ENCODE measurements at places on chromosomes 1 and 21. TPM values are rescaled to one million over a fixed set of nuclear protein-coding genes. Genes with fewer than 3 reads are reported as not detected.

GRCh38 chr1:153549741-153550397, 811 bp upstream of the S100A3 start:
- DNase-seq = no peak

- no peak for DNase-seq
Measured at GRCh38 chr1:54782588-54782987, 18.3 kb upstream of the PARS2 start.

GRCh38 chr1:30187413-30188023, 535.9 kb downstream of the MATN1 start:
- DNase-seq = no peak

DNA sequence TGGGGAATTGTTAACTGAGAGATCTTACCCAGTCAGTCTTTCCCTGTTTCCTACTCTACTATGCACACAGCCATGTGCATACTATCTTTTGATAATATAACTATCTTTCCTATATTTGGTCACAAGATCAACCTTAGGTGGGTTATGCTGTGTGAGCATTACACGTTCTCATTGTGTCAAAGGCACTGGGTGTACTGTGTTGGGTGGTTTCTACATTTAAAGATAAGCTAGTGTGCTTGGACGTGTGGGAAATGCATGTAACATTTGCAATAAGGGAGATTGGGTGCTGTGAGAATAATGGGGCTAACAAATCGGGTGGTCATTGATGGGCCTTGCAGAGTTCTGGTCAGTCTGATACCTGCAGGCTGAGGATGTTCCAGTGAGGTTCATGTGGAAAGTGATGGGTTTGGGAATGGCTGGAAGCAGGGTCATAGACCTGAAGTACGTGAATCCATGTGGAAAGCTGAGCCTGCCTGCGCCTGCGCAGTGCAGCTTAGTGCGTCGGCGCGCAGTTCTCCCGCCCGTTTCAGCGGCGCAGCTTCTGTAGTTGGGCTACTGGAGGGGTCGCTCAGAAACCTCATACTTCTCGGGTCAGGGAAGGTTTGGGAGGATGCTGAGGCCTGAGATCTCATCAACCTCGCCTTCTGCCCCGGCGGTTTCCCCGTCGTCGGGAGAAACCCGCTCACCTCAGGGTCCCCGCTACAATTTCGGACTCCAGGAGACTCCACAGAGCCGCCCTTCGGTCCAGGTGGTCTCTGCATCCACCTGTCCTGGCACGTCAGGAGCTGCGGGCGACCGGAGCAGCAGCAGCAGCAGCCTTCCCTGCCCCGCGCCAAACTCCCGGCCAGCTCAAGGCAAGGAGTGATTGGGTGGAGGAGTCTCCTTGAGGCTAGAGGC, at the start of gene MSH4:
TSS of gene MSH4 (plus strand) at position 507 of the 897 bp plus-strand sequence. CDS start at position 611, 104 bp downstream.
- no peak for DNase-seq

- no peak for DNase-seq
Measured at GRCh38 chr1:84972377-84972987, 24.4 kb downstream of the MCOLN2 start.

DNA sequence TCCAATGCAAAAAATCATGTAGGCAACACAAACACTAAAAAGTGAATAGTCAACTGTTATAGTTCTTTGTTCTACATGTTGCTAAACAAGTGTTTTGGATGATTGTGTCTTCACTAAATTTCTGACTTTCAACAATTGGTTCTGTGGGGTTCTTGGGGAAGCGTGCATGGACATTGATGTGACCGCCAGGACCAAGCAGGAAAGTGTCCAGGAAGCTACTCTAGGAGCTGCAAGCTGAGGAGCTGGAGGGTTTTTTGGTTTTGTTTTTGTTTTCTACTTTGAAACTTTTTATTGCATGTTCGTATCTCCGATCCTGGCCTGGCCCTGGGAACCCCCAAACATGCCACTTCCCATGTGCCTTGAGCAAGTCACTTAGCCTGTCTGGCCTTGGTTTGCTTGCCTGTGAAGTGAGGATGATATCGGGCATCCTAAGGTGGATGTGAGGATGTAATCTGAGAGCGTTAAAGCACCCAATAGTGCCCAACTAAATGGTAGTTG, 8.0 kb downstream of the TMPRSS3 start:
- DNase-seq = no peak

DNA sequence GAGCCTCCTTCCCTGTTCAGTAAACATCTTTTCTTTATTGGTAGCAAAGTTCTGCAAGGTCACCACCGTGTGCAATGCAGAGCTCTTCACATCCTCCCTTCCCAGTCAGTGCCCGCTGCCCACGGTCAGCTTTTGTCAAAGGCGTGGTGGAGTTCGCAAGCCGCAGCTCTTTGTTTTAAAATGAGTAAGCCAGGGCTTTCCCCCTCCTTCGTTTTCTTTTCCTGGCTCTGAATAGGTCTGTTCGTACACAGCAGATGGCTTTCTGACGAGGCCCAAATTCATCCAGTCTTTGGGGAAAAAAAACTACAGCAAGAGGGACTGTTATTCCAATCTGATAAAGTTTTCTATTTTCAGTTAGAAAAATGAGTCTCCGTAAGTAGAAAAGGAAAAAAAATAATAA, 153.2 kb downstream of the LRIG2 start:
- no peak for DNase-seq

DNA sequence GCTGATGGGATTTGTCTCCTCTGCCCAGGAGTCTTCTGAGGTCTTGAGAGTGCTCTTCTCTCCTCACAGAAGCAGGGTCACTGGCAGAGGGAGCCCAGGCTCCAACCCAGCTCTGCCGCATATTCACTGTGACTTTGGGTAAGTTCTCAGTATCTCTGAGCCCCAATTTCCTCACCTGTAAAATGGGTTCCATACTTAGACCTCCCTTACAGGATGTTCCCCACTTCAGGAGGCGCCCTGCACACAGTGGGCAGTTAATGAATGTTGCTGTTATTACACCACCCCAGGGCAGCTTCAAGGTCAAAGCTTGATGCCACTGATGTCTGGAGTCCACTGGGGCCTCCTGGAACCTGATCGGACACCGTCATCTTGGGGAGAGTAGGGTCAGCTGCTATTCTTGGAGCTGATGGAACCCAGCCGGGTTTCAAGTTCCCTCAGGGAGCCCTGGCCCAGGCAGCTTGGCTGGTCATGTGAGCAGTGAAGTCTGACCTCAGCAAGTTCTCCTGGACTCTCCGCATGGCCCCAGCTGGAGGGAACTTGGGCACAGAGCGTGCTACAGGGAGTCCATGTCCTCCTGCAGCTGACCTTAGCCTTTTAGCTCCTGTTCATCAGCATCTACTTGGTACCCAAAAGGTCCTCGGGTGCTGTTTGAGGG, 21.8 kb downstream of the COA7 start:
- no peak for DNase-seq

DNA sequence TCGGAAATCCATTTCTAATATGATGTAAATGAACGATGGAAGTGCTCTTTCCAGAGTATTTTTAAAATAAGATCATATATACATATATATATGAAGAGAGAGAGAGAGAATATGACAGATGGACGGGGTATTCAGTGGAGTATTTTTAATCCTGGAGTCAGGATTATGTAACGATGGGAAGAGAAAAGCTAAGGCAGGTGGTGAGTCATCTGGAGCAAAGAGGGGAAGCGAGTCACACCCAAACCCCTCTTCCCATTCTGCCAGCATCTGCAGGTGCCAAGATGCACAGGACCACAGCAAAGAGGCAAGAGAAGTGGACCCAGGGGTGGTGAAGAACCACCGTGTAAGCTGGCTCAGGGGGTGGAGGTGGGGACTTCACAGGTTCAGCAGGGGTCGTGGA, 102.7 kb upstream of the GRIK3 start:
- no peak for DNase-seq

DNA sequence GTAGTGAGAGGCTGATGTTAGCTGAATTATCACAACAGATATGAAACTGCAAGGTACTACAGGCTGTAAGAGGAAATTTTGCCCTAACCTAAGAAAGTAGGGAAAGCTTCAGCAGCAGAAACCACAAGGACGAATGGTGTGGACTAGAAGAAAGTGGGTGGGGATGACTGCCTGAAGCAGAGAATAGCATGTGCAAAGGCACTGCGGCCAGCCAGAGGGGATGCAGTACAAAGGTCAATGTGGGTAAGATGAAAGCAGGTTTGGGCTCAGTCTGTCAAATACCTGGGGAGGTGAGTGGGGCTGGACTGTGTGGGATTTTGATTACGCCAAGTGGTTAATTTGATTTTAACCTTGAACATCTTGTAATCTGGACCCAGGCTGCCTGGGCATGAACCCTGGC, 199.3 kb upstream of the GALNT2 start:
- no peak for DNase-seq

DNA sequence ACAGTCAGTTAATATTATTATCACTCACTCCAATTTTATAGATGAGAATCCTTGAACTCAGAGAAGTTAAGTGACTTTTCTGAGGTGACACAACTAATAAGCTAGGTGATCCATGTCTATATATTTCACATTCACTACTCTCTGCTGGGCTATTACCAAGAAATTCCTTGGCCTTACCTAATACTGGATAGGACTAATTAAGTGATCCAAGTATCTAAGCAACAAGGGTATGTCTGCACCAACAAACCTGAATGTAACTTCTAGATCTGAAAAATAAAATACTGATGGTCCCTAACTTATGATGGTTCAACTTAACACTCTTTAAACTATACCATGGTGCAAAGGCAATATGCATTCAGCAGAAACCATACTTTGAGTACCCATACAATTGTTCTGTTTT, 14.8 kb upstream of the CASQ2 start:
- DNase-seq = no peak

DNA sequence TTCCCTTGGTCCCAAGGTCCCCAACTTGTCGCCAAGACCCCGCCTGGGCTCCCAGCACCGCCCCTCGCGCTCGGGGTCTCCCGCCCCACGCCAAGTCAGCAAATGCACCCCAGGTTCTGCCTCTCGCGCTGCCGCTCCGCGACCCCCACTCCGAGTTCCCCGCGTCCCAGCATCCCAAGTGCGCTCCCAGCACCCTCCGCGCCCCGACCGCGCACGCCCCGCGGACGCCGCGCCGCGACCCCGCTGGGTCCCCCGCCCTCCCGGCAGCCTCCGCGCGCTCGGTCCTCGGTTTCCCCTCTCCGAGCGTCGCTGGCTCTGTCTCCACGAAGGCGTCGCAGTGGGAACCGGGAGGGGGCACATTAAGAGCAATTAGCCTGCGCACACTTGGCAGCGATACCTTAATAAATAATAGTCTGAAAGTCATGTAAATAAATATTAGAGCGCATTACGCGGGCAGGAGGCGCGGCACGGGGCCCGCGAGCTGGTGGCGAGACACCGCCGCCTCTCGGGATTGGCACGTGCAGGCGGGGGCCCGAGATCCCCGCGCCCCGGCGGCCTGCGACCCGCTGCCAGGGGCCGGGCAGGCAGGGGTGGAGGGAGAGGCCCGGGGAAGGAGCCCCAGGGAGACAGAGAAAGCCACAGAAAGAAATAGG, 75.9 kb downstream of the VWA5B1 start:
- DNase-seq = no peak

GRCh38 chr1:178500091-178500770, 3.5 kb upstream of the CLEC20A start:
- no peak for DNase-seq

DNA sequence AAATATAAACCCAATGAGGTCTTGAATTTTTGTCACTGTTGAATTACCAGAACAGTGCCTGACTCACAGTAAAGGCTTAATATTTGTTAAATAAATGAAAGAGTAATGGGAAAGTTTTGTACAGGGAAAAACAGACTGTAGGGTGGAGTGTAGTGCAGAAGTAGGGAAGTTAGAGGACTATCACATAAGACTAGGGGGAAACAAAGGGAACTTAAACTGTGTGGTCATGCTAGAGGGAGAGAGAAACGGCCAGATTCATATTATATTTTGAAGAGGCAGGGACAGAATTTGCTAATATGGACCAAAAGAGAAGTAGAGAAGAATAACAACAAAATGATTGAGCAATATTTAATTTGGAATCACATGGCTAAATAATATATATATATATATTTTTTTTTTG, 14.8 kb downstream of the CTSK start:
- DNase-seq = no peak

- DNase-seq = no peak
Measured at GRCh38 chr21:21688889-21689288, 690.7 kb downstream of the NCAM2 start.

DNA sequence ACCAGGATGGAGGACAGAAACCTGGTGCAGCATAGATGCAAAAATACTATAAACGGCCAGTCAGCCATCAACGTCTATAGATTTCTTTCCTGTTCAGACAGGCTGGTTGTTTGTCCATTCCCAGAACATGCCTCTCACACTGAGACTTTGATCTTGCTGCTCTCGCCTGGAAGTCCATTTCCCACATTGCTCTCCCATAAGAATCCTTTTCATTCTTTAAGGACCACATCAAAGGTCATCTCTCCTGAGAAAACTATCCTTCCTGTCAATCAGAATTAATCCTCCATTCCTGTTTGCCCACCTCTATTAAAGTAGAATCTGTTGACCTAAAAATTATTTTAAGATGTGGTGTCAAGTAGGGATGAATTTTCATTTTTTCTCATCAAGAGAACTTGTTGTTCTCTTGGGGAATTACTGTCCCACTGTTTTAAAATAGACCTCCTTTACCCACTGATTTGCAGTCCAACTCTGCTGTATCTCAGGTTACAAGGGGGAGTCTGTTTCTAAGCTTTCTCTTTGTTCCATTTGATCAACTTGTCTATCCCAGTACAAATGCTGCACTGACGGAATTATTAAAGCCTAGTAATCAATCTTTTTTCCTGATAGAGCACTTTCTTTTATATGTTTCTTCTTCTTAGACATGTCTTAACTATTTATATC, 172.7 kb downstream of the PATJ start:
- no peak for DNase-seq

DNA sequence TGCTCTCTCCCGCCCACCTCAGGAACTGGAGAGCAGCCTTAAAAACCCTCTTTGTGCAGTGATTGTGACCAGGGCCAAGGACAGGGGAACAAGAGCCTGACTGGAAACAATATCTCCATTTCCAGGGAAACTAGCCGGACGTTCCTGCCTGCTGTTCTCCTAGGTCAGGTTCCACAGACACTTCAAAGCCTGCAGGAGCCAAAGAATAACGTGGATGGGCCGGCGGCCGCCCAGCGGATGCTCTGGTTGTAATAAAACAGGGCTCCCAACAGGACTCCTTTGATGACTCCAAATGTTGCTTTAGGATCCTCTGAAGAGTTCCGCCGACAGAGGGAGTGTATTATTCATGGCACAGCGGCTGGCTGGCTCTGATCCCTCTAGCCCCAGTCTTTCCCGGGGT, 162.2 kb downstream of the PLXNA2 start:
- no peak for DNase-seq

RXFP4 gene
- not detected for total RNA-seq

TTC24 gene
- total RNA-seq = not detected

G0S2 gene
- total RNA-seq = 6.4 TPM

ANGPTL1 gene
- total RNA-seq = 0.43 TPM

ATP6V1G3 gene
- total RNA-seq = 0.69 TPM

MIXL1 gene
- 0.14 TPM for total RNA-seq

PIK3R3 gene
- total RNA-seq = 47.5 TPM

KRTAP11-1 gene
- not detected for total RNA-seq

CD55 gene
- 292 TPM for total RNA-seq

VWA5B1 gene
- total RNA-seq = 1.9 TPM

Measured in type B pancreatic cell (in vitro differentiated cells).